Naive thymus-derived CD8-positive, alpha-beta T cell (primary cell): ENCODE measurements at places on chromosomes 2 and 18. TPM values are rescaled to one million over a fixed set of nuclear protein-coding genes. Genes with fewer than 3 reads are reported as not detected.

GRCh38 chr2:238651306-238652052 is 196.4 kb upstream of the TWIST2 start:
- no peak for DNase-seq

- no peak for DNase-seq
These were observed 860.0 kb upstream of the ZEB2 start for GRCh38 chr2:145379934-145380333.

POTEC gene
- not detected for polyA plus RNA-seq

DNA sequence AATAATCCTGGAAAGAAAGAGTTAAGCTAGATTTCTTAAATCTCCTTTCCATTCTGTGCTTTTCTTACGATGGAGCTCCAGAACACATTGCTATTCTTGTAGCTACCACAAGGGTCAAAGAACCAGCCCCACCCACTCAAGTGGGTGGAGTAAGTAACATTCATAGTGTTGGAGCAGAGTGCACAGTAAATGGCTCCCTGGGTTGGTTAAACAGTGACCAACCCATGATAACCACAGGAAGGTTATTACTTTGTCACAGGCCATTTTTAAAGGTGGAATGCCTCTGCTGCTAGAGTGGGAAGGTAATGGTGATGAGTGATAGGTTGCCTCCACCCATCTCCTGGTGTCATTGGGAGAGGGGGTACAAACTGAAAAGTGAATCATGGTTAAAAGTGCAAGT is 13.9 kb downstream of the ARPC2 start:
- no peak for DNase-seq

GRCh38 chr2:42957109-42957860 is 164.9 kb upstream of the HAAO start:
- no peak for DNase-seq

DNA sequence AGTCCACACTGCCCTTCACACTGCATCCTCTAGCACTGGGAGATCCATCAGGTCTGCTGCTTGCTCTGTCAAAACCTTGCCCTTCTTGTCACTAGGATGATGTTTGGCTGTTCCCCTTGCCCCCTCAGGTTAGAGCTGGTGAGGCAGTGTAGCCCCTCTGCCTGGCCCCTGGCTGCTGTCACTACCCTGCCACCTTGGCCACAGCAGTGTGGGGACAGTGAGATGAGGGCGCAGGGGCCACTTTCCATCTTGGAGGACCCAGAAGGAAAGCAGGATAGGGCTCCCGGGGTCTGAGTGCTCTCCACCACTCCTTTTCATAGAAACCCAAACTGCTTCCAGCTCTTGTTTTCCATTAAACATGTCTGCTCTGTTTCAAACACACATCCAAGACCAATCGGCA is 19.9 kb downstream of the THSD7B start:
- no peak for DNase-seq

DNA sequence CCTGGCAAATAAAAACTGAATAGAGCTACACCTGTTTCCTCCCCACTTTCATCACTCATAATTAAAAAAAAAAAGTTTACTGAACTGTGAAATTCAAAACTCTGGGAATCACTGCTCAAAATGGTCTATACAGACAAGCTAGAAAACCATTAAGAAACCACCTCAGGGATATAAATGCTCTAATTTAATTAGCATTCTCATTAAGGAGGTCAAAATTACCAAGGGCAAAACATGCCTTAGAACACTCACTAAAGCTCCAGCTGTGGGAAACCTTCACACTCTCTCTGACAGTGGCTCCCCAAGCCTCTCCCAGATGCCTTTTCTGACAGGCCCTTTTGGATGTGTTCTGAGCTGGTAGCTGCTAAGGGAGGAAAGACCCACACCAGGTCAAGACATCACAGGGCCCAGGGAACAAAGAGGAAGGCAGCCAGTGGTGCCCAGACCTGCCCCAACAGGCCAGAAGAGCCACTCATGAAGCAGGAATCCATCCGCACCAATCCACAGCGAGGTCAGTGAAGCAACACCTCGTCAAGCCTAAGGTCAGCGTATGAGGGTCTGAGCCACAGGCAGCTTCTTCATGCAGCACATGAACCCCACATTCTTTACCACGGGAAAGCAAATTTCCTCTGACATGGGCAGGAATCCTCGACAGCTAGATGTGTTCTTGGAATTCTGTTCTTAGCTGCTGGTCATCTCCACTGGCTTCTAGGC is 35.6 kb downstream of the XDH start:
- DNase-seq: no peak

DNA sequence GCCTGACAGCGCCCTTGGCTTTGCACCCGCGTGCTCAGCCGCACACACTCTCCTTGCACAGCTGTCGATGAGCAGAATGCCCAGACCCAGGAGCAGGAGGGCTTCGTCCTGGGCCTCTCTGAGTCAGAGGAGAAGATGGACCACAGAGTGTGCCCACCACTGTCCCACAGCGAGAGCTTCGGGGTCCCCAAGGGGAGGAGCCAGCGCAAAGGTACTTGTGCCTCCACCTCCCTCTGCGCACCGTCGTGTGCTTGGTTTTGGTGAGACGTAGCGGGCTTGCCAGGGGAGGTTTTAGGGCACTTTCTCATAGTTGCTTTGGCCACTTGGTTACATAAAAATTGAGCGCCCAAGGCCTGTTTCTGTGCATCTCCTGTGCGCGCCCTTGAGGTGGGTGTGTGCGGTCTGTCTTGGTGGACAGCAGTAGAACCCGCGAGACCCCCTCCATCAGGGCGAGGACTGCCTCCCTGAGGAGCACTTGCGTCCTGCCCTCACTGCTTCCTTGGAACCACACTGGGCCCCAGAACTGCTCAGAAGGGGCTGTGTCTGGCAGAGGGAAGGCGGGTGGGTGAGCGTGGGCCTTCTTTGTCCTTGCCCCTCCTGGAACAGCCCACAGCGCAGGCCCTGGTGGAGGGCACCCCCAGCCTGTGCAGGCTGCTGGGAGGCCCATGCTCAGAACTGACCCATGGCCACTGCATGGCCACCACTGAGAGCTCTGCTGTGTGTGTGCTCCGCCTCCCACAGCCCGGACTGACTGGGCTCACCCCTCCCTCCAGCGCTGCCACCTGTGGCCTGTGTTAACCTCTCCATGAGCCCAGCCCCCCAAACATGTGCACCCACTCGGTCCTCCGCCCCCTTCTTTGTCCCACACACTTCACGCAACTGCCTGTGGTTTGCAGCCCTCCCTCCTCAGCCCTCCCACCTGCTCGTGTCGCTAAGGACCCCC is 95.9 kb downstream of the DGKD start:
- no peak for DNase-seq

COA5 gene
- 29.8 TPM for polyA plus RNA-seq

GRCh38 chr2:177328056-177328455 is 63.5 kb upstream of the NFE2L2 start:
- no peak for DNase-seq

GRCh38 chr2:43129676-43130547 is 96.5 kb downstream of the ZFP36L2 start:
- no peak for DNase-seq

DAPL1 gene
- polyA plus RNA-seq: not detected
